ENCODE measurements at places on chromosomes 6 and 20. TPM values are rescaled to one million over a fixed set of nuclear protein-coding genes. Genes with fewer than 3 reads are reported as not detected.

The EEF1E1 gene
- polyA plus RNA-seq = 50.4 TPM

The SRSF3 gene
- 644 TPM for polyA plus RNA-seq

The FHL5 gene
- 0.42 TPM for polyA plus RNA-seq

The EDN1 gene
- polyA plus RNA-seq = 1.9 TPM

The EMILIN3 gene
- polyA plus RNA-seq = 43.3 TPM

GRCh38 chr6:81981812-81982211 is 229.3 kb upstream of the TENT5A start:
- no peak for DNase-seq

GRCh38 chr6:92763680-92764079 is 655.7 kb downstream of the EPHA7 start:
- DNase-seq = no peak

DNA sequence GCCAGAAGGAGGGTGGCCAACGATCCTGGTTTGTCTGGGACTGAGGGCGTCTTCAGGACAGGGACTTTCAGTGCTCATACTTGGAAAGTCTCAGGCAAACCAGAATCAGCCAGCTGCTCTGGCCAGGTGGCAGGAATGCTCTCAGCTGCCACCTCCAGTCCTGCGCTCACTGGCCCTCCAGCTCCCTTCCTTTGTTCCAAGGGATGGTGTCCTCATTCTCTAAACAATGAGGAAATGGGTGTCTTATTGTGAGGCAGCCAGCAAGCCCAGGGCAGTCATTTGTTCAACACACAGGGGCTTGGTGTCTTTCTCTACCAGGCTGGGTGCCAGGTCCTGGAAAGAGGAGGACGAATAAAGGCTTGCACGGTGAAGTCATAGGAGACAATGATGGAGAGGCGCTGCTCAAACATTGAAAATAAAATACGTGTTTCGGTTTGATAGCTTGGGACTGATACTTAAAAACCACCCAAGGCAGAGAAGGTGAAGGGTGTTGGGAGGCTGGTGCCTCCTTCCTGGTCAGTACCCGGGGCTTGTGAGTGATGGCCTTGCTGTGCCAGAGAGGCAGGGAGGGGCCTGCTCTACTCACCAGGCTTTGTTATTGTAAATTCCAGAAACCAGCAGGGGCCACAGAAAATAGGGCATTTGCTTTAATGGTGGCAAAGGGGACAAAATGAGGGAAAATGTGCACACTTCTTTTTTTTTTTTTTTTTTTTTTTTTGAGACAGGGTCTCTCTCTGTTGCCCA is 11.3 kb upstream of the TMEM181 start:
- no peak for DNase-seq

GRCh38 chr6:68915586-68915985 is 280.5 kb downstream of the ADGRB3 start:
- peak; percentile 48 for DNase-seq

GRCh38 chr6:144564202-144564601 is 279.1 kb downstream of the UTRN start:
- DNase-seq = no peak

GRCh38 chr20:34022151-34022838 is 28.6 kb downstream of the RALY start:
- DNase-seq = no peak

- peak; percentile 14 for DNase-seq
These were observed 345.8 kb upstream of the PRND start for GRCh38 chr20:4375881-4376280.

DNA sequence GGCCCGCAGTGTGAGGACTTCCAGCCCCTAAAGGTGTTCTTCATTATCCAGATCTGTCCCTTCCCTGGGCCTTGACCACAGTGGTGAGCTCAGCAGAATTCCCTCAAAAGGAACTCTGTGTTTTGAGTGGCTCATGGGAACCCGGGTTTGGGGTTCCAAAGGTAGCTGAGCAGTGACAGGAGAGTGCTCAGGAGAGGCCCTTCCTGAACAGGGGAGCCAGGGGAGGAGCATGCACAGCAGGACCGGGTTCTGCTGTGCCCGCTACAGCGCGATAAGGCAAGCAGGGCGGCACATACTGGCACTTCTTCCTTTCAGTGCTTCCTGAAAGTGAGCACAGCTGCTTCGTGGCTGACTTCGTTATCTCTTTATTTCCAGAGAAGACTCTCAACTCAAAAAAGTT is 88.3 kb downstream of the SSR1 start:
- DNase-seq = no peak

DNA sequence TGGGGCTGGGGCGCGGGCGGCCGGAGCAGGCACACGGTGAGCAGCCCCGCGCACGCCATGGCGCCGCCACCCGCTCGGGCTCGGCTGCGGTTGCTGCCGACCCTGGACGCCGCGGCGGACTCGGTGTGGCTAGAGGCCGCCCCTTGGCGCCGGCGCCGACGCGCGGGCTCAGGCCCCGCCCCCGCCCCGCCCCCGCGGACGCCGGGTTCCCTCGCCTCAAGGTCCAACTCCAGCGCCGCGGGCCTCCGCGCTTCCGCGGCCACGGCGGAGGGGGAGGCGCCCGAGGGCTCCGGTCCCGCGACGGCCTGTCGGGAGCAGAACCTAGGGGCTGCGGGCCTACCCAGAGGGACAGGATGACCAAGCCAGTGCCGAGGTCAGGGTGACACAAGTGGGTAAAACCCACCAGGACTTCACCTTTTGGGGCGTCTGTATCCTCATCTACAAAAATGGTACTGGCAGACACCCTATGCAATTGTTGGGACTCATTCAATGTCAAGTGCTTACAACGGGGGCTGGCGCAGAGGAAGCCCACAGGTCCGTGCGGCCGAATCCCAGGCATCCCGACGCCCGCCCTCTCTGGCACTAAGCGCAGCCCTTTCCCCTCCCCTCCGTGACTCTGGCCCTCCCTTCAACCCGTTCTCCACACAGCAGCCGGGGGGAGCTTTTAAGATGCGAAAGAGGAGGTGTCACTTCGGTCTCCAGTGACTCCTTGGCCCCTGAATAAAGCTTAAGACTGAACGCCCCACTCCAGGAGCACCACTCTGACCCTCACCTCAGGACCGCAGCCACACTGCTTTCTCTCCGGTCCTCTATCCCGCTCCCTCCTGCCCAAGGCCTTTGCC is at the start of gene NECAB3:
TSS of gene NECAB3 (minus strand) at position 135 of the 842 bp plus-strand sequence. CDS start at position 59, 76 bp downstream.
- no peak for DNase-seq

- DNase-seq = no peak
These were observed 179.6 kb downstream of the TFAP2C start for GRCh38 chr20:56808732-56809131.

DNA sequence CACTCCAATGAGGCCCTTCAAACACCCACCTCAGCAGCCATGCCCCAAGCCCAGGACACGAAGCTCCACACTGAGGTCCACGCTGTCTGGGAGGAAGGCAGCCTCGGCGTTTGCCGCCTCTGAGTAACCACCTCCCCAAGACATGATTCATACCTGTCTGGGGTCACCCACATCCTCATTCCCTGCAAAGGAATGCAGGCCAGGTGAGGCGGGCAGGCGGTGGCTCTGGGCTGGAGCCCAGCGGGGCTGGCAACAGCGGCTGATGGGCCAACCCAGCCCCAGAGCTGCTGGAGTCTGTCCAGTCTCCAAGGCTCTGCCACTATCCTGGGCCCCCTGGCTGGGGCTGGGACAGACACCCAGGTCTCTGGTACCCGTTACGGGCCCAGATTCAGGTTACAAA is 14.8 kb downstream of the PMEPA1 start:
- DNase-seq = no peak
